Transverse colon (tissue), 4 donors: ENCODE measurements at places on chromosomes 3 and 15. TPM values are rescaled to one million over a fixed set of nuclear protein-coding genes. Genes with fewer than 3 reads are reported as not detected.

CNTN4 gene
- 17.9 TPM for total RNA-seq

DNA sequence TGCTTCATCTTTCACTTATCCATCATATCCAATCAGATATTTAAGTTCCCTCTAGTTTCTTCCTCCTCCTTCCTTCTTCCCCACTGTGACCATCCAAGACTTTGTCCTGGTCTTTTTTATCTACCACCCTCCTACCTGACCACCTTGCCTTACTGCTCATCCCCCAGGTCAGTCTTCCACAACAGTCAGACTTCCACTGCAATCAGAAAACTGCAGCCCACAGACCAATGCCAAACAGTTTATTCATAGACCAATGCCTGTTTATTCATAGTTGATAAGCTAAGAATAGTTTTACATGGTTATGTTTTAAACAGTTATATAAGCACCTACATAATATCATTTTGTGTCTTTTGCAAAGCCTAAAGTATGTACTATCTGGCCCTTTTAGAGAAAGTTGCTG is 65.5 kb downstream of the TRIM69 start:
- H3K4me1 ChIP-seq = no peaks in the 10 kb centered on the region
- no peaks in the 10 kb centered on the region for H3K36me3 ChIP-seq
- no peak for DNase-seq
- H3K4me3 ChIP-seq = no peak overlapping the region
- H3K27me3 ChIP-seq = no peaks in the 10 kb centered on the region
- no peak overlapping the region for H3K27ac ChIP-seq

DNA sequence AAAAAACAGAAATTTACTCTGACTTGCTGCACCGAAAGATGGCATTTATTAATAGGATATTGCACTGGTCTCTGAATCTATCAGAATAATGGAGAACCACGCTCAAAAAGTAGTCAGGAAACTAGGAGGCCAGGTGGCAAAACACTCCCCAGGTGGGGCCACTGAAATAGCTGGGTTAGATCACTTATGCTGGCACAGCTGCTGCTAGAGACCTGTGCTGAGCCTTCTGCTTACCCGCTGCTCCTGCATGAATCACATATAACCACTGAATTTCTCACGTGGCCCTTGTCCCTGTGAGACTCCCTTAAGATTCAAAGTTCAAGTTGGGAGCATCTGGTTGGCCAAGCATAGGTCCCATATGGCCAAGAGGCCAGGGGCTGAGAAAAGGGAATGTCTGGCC is 66.0 kb upstream of the OXTR start:
- no peak overlapping the region for H3K4me3 ChIP-seq
- no peak for DNase-seq
- H3K36me3 ChIP-seq = no peaks in the 10 kb centered on the region
- H3K27ac ChIP-seq = no peak overlapping the region
- H3K4me1 ChIP-seq = no peaks in the 10 kb centered on the region
- H3K27me3 ChIP-seq = no peaks in the 10 kb centered on the region

HIGD2B gene
- total RNA-seq = not detected

LRRC57 gene
- 27.7 TPM for total RNA-seq

SPATA16 gene
- not detected for total RNA-seq

RPL22L1 gene
- total RNA-seq = 6.0 TPM

DNA sequence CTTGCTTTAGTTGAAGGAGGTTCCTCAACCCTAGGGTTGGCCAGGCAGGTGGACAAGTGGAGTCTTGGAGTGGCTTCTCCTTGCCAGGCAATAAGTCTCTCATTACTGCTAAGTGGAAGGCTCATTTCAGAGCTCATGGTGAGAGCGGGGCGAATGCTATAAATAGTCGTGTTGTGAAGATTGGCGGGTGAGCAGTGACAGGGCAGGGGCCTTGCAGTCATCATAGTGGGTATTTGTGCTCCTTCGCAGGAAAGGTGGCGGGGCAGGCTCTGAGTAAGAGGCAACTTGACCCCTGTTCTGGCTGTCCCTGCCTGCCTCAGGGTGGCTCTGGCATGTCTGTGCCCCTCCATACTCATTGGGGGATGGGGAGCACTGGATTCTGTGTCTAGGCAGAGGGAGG is 8.7 kb upstream of the GRM2 start:
- no peaks in the 10 kb centered on the region for H3K4me1 ChIP-seq
- no peaks in the 10 kb centered on the region for H3K27me3 ChIP-seq
- H3K27ac ChIP-seq = no peak overlapping the region
- no peak for DNase-seq

- no peaks in the 10 kb centered on the region for H3K36me3 ChIP-seq
- no peaks in the 10 kb centered on the region for H3K27me3 ChIP-seq
- H3K4me3 ChIP-seq = no peak overlapping the region
Observed at GRCh38 chr15:94287794-94288246, 56.5 kb downstream of the MCTP2 start.

PLSCR5 gene
- total RNA-seq = not detected

DPPA2 gene
- not detected for total RNA-seq

GRCh38 chr3:51800750-51801125 is 21.7 kb upstream of the IQCF6 start:
- no peaks in the 10 kb centered on the region for H3K36me3 ChIP-seq
- no peak for DNase-seq
- H3K27ac ChIP-seq = no peak overlapping the region
